ENCODE measurements at places on chromosomes 3 and 15.

- DNase-seq, result no peak
Measured at GRCh38 chr3:138600100-138600745, 6.2 kb upstream of the CEP70 start.

GRCh38 chr15:37138591-37139215 is 38.4 kb upstream of the MEIS2 start:
- no peak for DNase-seq

DNA sequence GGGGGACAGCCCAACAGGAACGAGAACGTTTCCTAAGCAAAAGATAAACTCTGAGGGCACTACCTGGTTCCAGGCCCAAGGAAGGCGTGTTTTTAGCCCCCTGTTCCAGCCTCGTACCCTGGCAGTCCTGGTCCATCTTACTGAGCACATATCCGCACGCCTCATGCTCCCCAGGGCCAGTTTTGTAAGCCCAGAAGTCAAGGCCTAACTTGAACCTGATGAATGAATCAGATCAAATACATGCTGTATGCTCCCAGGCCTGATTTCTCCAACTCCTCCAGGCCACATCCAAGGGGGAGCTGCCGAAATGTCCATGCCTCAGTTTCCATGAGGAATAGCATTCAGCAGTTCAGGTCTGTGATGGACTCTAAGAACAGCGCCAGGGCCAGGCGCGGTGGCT is 14.3 kb upstream of the DOCK3 start:
- no peak for DNase-seq

GRCh38 chr15:74384881-74385643 is 17.6 kb upstream of the CYP11A1 start:
- DNase-seq, result no peak

GRCh38 chr15:83871808-83872559 is 218.1 kb downstream of the ADAMTSL3 start:
- no peak for DNase-seq

DNA sequence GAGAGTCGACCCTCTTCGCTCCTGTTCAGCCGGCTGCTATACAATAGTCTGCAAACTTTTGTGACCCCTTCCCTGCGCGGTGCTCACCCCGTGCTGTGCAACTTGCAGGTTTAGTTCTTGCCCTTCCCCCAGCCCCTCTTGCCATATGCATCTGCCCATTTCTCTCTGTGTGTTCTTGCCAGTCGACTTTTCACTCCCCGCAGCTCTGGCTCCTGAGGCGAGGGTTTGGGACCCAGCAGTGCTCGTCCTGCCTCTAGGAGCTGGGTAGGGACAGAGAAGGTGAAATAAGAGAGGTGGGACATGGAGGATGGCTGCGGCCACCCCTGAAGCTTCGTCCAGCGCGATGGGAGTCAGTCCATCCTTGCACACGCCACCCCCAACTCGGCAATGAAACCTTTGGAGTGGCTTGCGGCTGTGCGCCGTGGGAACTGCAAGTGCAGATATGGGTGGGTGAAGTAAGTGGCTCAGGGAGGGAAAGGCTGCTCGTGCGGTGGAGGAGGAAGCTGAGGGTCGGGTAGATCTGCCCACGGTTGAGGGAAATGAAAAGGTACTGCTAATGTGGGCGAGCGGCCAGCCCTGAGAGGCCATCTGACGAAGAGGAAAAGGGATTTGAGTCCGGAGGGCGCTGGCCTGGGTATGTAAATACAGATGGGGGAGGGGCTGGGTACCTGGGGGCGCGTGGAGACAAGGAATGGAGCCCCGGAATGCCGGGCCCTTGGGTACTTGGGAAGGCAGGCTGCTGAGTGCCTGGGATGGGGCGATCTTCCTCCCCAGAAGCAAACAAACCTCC is 1.0 kb downstream of the LRRC3B start:
- no peak for DNase-seq

- DNase-seq, result peak; percentile 8
Measured at GRCh38 chr3:58630076-58630709, 36.4 kb downstream of the FAM3D start.

- no peak for DNase-seq
Measured at GRCh38 chr3:110687138-110687537, 384.5 kb upstream of the NECTIN3 start.

DNA sequence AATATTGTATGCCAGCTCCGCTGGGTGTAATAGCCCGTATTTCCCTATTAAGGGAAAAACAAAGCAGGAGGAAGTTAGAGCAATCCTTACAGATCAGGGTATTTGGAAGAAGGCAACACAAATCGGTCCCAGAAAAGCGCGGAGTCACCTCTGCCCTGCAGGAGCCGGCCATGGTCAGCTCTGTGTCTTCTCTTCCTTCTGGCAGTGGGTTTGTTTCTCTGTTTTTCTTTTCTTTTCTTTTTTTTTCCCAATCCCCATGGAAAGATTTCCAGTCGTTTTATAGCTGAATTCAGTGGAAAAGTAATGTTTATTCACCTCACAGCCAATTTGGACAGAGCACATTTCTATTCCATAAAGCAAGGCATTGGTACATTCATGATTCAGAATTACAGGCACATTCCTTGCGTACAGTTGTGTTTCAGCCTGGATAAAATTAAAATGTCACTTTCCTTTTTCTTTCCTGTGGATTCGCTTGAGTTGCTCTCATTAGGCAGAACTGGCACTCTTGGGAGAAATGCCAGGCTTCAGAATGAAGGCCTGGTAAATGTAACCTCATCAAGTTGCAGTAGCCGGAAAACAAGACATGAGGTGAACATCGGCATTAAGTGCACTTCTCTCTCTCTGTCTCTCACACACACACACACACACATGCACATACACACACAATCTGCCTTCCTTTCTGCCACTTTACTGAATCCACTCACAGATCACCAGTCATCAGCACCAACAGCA is 204.5 kb upstream of the UBE2E1 start:
- no peak for DNase-seq

DNA sequence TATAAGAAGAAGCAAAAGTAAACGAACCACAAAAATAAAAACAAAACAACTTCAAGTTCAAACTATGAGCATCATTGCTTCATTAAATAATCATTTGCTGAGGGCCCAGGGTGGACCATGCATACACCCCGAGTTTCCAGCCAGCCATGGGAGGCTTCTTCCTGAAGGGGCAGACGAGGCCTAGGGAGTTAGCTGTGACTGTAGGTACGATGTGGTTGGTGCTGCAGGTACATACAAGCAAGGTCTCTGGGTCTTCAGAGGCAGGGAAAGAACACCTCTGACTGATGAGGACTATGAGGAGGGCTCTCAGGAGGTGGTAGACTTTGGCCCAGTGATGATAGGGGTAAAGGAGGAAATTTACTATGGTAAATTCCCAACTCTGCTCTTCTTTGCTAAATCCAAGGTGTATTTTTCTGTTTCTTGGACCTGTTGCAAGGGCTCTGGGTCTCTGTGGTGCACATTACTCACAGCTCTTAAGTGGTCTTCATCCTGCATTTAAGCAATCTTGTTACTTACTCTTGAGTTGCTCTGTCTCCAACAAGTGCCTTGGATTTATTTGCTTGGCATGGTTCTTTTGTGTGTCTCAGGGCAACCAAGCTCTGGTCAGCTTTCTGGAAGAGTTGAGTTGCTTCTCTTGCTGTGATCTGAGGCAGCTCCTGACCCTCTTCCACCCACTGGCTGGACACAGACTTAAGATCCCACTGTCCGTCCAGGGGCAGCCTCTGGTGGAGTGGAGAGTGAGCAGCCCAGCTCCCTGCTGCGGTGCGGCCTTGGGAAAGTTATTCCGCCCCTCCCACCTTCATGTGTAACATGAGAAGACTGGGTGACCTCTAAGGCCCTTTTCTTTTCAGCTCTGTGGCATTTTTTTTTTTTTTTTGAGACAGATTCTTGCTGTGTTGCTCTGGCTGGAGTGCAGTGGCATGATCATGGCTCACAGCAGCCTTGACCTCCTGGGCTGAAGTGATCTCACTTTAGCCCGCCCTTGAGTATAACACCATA is 56.1 kb upstream of the KIF23 start:
- DNase-seq, result no peak

DNA sequence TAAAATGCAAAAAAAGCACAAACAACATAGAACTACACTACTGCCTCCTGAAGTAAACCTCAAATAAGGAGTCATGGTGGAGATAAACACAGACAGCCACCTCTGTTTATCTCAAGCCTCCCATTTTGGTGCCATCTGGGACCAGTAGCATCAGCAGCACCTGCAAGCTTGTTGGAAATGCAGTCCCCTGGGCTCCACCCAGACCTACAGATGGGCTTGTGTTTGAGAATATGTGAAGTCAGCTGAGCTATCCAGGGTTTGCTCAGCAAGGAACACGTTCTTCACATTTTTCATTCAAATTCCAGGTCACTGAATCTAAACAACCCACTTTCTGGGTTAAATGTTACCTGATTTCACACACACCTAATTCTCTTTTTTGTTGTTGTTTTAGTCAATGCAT is 45.5 kb downstream of the RASGRF1 start:
- no peak for DNase-seq

DNA sequence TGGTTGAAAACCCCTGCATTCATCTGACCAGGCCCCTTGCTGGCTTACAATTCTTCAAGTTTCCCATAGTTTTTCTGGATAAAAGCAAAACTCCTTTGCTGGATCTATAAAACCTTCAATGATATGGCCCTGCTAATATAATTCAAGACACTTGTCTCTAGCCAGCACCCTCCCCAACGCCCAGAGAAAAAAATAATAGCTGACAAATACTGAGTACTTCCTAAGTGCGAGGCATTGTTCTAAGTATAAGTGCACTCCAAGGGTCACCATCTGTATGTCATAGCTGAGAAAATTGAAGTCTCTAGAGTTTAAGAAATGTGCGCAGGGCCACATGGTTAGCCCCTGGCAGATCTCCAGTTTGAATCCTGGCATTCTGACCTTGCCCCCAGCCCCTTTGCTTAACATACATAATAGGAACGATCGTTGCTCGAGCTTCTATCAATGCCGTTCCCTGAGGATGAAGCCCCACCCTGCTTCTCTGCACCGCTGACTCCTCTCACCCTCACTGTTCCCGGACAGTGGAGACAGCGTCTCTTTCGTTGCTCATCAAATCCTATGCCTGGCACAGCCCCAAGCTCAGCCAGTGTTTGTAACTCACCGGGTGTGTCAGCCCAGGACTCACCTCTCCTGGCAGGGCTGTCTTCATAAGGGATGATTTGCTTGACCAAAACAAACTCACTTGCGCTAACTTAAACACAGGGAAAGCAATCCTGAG is 377.1 kb upstream of the PROK2 start:
- no peak for DNase-seq

GRCh38 chr3:128935922-128936321 is 56.5 kb downstream of the ACAD9 start:
- DNase-seq, result no peak

- DNase-seq, result no peak
Measured at GRCh38 chr3:164533275-164533674, 545.0 kb downstream of the SI start.

DNA sequence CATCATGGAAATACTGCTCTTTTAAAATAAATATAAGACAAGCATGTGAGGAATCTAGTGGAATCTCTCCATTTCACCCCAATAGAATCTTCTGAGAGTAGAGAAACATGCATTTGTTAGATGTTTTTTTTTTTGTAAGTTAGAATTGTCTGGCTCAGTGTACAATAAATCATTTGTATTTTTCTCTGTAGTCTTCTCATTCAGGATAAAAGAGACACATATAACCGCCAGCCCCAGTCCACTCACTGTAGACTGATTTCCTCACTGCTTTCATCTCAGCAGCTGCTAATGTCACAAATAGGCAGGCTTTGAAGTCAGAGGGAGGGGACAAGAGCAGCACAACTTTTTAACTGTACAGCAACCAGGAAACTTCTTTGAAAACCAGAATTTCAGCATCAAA is 140.2 kb upstream of the RBMS3 start:
- DNase-seq, result no peak

DNA sequence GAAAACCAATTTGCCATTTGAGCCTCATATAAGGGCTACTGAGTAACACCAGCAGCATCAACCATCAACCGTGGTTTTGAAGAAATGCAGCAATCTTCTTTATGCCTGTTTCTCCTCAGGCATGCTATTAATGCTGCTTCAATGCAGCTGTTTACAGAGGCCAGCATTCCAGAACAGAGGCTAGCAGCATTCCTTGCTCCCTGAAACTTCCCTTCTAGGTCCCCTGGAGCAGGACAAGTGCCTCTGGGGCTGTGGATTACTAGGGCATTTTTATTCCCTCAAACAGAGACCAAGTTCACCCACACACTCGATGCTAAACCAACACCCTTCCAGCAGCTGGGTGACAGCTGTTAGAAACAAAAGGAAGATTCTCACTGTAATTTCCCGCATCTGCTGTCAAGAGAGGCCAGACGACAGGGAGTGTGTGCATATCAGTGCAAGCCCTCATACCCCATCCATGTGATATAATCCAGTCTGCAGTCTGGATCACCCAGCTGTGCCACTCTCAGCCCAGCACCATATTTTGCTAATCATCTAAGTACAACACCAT is 57.5 kb downstream of the HOMER2 start:
- no peak for DNase-seq

GRCh38 chr3:87673132-87673531 is 385.7 kb downstream of the CGGBP1 start:
- DNase-seq, result no peak

DNA sequence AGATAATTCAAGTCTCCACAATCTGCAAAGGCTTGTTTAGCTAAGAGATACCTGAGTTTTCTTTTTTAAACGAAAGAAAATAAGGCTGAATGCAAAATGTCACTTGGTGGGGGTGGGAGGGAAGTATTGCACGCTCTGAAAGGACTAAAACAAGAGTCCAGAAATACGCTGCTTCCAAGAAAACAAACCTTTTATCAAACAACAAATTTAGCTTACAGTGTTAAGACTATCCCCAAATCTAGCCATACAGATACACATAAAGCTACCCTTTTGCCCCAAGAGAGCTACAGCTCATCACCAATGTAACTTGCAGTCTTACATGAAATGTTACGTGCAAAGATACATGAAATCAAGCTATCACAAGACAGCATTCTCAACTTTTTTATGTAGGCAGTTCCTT is 522.5 kb downstream of the FOXP1 start:
- no peak for DNase-seq

GRCh38 chr3:7865611-7866010 is 636.0 kb upstream of the LMCD1 start:
- no peak for DNase-seq

Measured in thoracic aorta (tissue), 2 donors.